Activated CD4-positive, CD25-positive, alpha-beta regulatory T cell treated with anti-CD3 and anti-CD28 coated beads, Interleukin-2, amount 50 U/mL, for 24 hours (primary cell): ENCODE measurements at places on chromosomes 13 and 19.

GRCh38 chr13:84925443-84925842 is 873.8 kb downstream of the SLITRK6 start:
- ATAC-seq, result no peak

DNA sequence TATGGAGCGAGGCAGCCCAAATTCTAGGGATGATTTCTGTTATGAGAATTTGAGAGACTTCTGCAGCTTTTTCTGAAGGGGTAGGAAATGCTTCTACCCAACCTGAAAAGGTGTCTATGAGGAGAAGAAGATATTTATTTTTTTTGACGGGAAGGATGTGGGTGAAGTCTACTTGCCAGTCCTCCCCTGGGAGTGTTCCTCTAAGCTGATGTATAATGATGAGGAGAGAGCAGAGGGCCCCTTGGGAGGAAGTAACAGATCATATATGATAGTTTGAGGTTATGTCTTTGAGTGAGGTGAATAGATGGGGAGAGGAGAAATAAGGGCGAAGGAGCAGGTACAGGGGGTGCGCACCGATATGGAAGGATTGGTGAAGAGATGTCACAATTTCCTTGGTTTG is 910.6 kb upstream of the SLITRK5 start:
- ATAC-seq, result no peak

GRCh38 chr19:1252821-1253513 is 4.6 kb downstream of the MIDN start:
- peak; percentile 10 for ATAC-seq

- peak; percentile 42 for ATAC-seq
These were observed 222.9 kb downstream of the GGACT start for GRCh38 chr13:100365680-100366079.

- ATAC-seq, result no peak
These were observed 109.2 kb upstream of the MCF2L start for GRCh38 chr13:112859817-112860190.

DNA sequence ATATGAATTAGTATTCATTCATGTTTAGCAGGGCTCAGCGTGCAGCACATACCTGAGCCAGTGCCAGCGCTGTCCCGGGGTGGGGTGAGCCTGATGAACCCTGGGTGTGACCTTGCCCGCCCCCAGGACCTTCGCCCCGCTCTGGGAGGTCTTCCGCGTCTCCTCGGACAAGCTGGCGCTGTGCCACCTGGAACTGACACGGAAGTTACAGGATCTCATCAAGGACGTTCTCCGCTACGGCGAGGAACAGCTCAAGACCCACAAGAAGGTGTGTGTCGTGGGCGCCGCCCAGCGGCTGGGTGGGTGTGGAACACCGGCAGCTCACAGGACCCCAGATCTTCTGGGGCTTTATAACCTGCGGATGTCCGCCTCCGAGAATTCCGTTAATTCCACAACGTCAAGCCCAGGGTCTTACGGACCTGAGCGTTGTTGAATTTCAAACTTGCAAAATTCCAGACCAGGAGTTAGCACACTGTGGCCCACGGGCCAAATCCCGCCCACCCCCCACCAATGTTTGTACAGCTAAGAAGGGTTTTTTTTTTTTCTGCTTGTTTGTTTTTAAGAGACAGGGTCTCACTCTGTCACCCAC is 15.4 kb downstream of the FCHO1 start:
- ATAC-seq, result no peak

GRCh38 chr19:51921949-51922348 is 5.3 kb upstream of the ZNF613 start:
- no peak for ATAC-seq

- ATAC-seq, result no peak
These were observed 210.7 kb upstream of the MIR17HG start for GRCh38 chr13:91136806-91137205.

DNA sequence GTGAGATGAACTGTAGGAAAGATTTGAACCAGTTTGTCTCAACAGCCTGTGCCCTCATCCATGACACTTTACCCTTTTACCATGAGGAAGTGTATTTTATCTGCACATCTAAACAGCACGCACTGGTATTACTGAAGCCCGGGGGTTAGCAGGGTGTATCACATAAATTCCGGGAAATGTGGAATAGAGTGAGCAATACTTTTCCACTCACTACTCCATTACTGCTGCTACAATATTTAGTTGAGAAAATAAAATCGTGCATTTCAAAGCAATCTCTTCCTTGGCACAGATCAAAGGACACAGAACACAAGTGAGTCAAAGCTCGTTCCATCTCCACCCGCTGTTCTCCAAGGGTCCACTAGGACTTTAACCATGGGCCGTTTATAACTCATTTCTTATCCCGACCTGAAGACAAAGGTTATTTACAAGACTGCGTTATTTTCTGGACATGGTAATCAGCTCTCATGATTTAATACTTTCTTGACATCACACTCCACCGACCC is 35.2 kb downstream of the STK24 start:
- ATAC-seq, result no peak

DNA sequence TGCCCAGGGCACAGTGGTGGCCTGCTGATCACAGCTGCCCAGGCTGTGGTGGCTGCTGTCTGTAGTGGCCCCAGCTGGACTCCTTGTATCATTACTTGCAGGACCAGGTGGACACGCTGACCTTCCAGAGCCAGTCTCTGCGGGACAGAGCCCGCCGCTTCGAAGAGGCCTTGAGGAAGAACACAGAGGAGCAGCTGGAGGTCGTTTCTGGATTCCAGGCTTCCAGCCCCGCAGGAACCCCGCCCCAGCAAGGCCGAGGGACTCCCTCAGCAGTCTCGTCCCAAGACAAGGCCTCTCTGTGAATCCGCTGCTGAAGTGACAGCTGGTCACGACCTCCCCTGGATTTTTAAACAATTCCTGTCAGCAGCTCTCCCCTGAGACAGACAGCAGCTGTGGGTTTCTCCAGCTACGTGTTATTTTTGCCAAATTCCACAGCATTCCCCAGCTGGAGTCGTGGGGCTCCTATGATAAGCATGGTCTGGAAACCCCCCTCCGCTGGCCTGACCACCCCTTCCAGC is 98.3 kb downstream of the SLC7A1 start:
- no peak for ATAC-seq

DNA sequence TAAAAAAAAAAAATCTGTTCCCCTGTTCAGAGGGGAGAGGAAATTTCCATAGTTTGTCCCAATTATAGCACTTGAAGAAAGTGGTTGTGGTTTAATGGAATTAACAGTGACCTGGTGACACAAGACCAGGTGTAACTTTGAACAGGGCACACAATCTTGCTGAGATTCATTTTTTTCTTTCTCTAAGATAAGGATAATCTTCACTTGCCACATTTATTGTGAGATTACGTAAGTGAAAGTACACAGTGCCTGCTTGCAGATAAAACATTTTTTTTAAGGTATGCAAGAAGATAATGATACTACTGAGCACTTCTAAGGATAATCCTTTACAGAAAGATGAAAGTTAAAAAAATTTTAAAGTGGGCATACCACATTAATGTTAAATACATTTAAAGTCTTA is 448.1 kb downstream of the DIAPH3 start:
- ATAC-seq, result no peak

- no peak for ATAC-seq
These were observed 48.5 kb downstream of the GNG7 start for GRCh38 chr19:2653710-2654707.

DNA sequence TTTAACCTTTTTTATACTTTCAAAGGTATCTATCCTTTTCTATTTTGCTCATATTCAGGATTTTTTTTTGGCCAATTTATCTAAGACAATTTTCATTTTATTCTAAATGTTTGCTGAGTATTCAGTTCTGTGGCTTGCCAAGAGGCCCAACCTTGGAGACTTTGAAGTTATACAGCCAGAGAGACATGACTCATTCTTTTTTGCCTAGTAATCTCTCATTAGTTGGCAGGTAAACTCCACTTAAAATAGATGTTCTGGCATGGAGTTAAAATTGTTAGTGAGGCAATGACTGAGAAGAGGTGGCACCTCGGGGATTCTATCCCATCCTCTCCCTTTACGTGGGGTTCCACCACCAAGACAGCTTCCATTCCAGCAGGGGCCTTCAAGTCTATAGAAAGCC is 213.8 kb downstream of the KCTD12 start:
- no peak for ATAC-seq

GRCh38 chr13:70178346-70178745 is 70.1 kb upstream of the KLHL1 start:
- no peak for ATAC-seq
